ENCODE measurements at places on chromosomes 11 and 22.

DNA sequence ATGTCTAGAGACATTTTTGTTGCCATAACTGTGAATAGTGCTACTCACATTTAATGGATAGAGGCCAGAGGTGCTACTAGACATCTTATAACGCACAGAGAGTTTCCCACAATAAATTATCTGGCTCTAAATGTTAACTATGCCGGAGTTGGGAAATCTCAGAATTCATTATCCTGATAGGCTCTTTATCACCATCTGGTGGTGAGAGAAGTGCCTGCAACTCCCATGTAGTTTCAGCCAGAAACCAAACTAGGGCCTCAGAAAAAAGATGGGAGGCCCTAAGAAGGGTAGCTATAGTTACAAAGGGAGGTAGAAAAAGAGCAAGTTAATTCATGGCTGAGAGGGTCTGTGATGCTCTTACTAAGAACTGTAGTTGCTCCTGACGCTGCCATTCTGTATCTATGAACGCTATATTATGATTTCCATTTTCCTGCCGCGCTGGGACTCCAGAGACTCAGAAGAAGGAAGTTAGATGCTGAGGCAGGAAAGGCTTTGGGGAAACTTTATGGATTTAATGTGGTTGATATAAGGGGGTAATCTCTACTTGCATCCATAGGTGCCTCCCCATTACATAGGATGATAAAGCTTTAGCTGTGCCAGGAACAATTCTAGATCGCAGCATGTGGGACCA, 22.9 kb upstream of the MRPL17 start:
- DNase-seq: peak; percentile 66

- no peak for DNase-seq
Observed at GRCh38 chr11:123718063-123718462, 23.4 kb downstream of the ZNF202 start.

GRCh38 chr11:36699271-36699670, 101.2 kb upstream of the RAG2 start:
- DNase-seq: no peak

DNA sequence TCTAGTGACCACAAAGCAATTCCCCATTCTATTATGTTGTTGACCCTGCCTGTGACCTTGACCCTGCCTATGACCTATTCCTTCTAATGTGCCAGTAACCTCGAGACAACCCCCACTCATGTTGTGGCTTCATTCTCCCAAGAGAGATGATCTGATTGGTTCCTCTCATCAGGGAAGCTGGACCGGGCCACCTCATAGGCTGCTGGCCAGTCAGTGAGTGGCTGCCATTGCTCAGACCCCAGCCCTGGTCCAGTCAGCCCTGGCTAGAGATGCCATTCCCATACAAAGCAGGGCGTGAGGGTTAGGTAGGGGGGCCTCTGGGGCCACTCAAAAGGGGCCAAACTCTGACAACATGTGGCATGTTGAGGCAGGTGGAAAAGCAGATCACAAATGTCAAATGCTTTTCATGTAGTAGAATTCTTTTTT, 11.9 kb downstream of the SLC29A2 start:
- no peak for DNase-seq

- no peak for DNase-seq
Observed at GRCh38 chr22:24107661-24108060, 73.6 kb upstream of the SUSD2 start.

DNA sequence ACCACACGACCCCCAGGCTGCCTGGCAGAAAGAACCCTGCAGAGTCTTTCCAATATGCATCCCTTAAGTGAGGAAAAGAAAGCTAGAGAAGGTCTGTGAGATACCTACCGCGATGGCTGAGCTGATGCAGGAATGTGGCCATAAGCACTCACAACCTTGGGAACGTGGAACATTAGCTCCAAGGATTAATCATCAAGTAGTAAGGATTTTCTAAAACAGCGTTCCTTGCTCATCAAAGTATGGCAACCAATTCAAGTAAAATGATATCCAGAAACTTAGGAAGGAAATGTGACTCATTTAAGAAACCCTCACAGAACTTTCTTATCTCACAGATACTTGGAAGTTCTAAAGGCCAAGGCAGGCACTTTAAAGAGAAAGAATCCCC, 12.8 kb downstream of the PACSIN2 start:
- no peak for DNase-seq

DNA sequence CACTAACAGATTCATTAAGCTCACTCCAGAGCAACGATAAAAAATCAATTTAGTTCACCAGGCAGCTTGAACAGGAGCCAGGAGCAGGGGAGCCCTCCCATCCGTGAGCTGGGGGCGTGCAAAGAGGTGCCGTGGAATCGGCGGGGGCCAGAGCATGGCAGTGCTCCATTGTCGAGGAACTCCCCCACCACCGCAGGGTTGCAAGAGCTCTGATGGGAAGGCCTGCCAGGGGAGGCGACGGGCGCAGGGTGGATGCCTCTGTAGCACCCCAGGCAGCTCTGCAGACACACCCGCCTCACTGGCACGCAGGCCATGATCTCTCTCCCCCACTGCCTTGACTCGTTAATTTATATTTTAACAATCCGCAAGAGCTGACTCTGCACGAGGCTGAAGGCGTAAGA, 433.2 kb downstream of the MIAT start:
- no peak for DNase-seq

GRCh38 chr11:34478845-34479663, 34.5 kb downstream of the ELF5 start:
- DNase-seq: no peak

DNA sequence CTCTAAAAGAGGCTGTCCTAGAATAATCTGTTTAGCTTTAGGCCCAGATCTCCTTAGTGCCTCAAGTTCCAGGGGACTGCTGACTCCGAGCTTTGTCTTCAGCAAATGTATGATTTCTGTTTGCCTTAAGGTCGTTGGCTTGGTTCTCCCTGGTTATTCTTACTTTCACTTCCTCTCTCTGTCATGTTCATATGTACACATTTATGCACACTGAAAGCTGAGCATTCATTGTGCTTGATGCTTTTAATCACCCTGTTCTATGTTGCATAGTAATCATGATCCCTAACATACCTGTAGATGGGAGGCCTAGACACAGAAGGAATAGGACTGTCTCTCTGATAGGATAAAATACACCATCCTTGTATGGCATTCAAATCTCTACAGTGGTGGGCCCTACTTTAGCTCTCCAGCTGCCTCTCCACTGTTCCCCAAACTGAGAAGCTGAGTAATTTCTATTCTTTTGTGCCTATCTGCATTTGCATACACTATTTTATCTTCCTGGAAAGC, 7.2 kb downstream of the PPFIBP2 start:
- no peak for DNase-seq

GRCh38 chr11:75100314-75100713, 3.6 kb upstream of the OR2AT4 start:
- DNase-seq: no peak

DNA sequence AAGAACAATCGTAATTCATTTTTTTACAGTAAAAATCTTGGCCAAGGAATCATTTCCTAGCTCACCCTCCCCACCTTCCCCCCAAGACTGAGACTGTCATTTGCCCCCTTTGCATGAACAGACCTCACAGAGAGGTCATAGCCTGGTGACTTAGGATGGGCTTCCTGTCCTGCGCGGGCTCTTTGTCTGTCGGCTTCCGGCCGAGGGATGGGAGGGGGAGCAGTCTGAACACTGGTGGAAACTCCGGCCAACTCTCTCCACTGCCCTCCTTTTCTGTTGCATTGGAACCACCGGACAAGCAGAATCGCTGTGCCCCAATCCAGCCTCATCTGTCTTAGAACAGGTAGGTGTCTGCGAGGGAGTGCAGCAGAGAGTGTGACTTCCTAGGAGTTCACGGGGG, 41.7 kb downstream of the TEAD1 start:
- no peak for DNase-seq

DNA sequence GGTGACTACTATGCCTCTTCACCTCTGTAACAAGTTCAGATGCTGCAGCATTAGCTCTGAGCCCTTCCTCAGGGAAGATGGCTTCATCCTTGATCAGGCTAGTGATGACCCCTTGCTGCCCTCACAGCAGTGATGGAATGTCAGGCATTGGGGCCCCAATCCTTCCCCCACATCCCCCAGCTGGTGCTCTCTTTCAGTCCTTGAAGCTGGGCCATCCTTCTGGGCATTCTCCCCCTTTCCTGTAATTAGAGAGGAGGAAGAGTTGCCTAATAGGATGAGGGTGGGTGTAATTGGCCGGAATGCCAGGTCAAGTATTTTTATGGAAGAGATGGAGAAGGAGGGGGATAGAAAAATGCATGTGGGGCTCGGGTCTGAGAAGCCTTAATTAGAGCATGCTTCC, 62.6 kb downstream of the TRAF6 start:
- no peak for DNase-seq

GRCh38 chr22:48490500-48491411, 1336.9 kb downstream of the BRD1 start:
- no peak for DNase-seq

DNA sequence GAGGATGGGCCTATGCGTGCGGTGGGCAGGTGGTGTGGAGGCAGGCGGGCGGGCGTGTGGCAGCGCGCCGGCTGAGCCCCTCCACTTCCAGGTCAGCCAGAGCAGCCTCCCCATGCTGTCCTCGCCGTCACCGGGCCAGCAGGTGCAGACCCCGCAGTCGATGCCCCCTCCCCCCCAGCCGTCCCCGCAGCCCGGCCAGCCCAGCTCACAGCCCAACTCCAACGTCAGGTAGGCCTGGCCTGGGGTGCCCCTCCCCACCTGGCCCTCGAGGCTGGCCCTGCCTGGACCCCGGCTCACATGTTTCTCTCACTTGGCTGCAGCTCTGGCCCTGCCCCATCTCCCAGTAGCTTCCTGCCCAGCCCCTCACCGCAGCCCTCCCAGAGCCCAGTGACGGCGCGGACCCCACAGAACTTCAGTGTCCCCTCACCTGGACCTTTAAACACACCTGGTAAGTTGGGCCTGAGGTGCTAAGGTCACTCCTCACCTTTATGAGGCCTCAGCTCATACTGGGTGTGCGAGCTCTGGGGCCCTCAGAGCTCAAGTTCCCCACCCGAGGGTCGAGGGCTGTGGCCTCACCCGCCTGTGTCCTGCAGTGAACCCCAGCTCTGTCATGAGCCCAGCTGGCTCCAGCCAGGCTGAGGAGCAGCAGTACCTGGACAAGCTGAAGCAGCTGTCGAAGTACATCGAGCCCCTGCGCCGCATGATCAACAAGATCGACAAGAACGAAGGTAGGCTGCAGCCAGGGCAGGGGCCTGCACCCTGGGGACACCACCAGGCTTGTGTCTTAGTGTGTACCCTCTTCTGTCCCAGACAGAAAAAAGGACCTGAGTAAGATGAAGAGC, 75.3 kb downstream of the MED15 start:
- DNase-seq: no peak

- no peak for DNase-seq
Observed at GRCh38 chr11:121841487-121842191, 274.4 kb downstream of the BLID start.

DNA sequence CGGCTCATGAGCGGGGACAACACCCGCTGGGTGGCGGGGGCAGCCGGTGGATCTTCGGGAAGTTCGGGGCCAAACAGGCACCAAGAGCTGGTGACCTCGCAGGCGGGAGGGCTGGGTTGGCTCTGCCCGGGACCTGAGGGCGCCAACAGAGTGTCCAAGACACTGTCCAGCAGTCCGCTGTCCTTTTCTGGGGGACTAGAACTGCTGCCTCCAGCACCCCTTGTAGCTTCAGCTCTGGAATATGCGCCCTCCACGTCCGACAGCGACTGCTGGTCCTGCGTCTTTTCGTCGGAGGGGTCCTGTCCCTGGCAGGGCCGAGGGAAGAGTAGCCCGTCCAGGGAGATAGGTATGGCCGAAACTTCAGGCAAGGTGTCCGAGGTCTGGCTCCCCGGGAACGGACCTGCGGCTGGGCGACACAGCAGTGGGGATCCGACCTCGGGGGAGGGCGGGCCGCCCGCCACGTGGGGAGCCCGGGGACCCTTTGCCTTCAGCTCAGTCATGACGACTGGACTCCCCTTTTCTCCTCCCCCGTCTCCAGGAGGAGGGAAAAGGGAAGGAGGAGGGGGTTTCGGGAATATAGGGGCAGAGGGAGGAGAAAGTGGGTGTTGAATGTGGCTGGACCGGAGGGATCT, 926 bp downstream of the PGR start:
- no peak for DNase-seq

GRCh38 chr11:129992161-129992944, 10.3 kb downstream of the PRDM10 start:
- no peak for DNase-seq

GRCh38 chr11:92224407-92225124, at the start of gene FAT3:
TSS of gene FAT3 (plus strand) at chr11:92224818. CDS start at chr11:92352113, 127,295 bp downstream.
- DNase-seq: peak; percentile 60

DNA sequence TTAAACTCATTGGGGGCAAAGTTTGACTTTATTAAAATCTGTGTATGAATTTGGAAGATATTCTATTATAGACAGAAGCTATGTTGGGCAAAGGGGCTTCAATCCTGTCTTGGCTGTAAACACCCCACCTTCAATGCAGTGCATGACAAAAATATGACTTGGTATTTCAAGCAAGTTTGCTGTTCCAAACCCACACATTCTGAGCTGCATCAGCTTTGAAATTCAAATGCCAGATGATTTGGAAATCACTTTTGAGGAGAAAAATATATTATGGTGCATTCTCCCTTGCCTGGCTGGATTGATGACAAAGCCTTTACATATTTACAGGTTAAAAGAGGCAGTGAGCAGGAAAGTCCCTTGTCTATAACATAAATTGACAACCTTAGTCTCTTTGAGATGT, 760.0 kb downstream of the NELL1 start:
- no peak for DNase-seq

- no peak for DNase-seq
Observed at GRCh38 chr11:68214173-68215086, 1.3 kb upstream of the KMT5B start.

DNA sequence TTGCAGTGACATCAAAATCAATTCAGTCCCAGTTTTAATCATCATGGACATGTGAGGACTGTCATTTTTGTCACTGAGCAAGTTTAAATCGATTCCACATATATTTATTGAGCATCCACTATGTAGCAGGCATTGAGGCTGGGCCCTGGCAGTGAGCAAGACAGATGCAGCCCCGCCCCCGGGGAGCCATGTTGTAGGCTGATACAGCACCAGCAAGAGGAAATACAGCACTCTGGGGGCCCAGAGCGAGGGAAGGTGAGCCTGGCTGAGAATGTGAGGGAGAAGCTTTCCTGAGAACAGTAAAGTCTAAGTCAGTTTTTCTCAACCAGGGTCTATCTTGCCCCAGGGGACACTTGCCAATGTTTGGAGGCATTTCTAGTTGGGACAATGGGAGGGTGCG, 108.6 kb upstream of the ASPHD2 start:
- DNase-seq: no peak

- DNase-seq: no peak
Observed at GRCh38 chr11:97703851-97704250, 1314.0 kb downstream of the JRKL start.

- no peak for DNase-seq
Observed at GRCh38 chr11:69039501-69039900, 9.2 kb upstream of the TPCN2 start.

DNA sequence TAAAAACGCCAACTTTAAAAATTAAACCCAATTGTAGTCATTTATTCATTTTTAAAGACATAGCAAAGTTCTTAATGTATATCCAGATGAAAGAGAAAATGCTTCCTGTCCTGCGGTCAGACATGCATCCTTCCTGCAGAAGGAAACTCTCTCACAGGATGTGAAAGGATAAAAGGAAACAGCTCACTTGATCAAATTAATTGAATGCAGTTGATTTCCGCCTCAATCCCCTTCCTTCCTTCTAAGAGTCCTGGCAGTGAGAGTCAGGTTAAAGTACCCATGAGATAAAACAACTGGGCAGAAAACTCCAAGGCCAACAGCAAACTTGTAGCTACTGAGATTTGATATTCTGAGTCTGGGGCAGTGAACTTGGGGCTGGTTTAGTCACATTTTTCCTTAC, 38.5 kb downstream of the CWC15 start:
- DNase-seq: no peak
